ENCODE measurements at places on chromosomes 6 and 20. TPM values are rescaled to one million over a fixed set of nuclear protein-coding genes. Genes with fewer than 3 reads are reported as not detected.

Gene ULBP2
- total RNA-seq = 21.8 TPM

DNA sequence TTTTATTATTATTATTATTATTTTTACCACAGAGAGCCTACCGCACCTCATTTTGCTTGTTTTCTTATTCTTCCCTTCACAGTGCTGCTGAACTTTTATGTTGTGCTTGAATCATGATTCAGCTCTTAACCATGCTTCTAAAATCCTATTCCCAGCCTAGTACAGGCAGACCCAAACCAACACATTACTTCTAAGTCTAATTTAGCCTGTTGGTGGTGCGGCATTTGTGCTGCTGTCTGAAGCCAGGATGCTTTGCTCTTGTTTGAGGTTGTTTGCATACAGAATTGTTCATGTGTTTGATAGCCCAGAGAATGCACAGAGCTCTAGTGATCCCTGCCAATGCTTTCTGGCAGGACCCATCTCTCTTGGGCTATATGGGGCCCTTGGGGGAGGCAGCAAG lies 213.5 kb upstream of the KCNG1 start:
- DNase-seq = no peak

Gene RAET1L
- total RNA-seq = not detected

DNA sequence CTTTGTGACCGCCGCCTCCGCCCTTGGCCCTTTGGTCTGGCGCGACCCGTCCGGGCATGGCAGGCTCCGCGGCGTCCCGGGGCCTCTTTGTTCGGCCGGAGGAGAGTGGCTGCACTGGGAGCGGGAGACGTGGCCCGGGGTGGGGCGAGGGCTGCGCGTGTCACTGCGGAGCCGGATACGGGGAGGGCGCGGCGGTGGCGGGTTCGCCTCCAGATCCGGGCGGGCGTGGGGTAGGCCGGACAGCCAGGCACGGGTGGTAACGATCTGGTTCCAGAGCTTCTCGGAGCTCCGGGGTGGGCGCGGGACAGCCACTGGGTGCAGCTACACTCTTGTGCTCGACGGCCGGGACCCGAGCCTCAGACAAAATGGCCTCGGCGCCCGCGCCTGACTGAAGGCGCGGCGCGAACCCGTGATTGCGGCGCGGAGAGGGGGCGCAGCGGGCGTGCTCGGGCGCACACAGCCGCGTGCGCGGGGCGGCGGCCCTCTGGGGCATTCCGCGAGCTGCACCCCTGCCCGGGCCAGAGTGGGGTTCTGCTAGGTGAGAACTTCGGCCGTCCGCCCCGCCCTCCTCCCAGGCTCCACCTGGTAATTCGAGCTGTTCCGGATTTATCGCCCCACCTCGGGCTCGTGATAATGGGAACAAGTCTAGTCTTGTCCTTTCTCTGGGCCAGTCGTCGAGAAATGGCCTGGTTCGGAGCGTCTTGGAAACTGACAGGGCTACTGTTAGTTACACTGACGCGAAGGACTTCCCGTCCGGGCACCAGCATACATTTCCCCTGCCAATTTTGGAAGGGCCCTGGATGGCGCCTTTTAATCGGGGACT lies 1.0 kb downstream of the LOC128125822 start:
- peak; percentile 62 for DNase-seq

GRCh38 chr6:163311830-163312229 lies 102.7 kb upstream of the QKI start:
- peak; percentile 61 for DNase-seq

Data from RPMI7951 (cell line).